Stimulated activated CD4-positive, alpha-beta T cell treated with anti-CD3 and anti-CD28 coated beads, Interleukin-4, amount 100 ng/mL, for 48 hours (primary cell): ENCODE measurements at places on chromosomes 12 and 14.

DNA sequence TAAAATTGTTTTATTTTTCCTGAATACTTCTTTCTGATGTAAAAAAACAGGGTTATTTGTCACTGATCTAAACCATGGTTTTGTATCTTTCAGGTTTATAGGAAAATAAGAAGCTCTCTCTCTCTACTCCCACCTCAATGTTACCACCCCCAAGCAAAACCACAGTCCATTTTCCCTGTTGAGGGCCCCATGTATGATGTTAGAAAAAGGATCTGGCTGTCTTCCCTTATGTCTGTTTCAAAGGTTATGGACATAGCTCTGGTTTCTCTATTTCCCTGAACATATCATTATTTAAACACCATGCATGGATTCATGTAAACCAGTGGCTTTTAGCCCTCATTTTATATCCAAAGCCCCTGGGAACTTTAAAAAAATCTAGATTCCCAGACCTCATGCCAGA, 649.0 kb upstream of the TBX3 start:
- DNase-seq: no peak

DNA sequence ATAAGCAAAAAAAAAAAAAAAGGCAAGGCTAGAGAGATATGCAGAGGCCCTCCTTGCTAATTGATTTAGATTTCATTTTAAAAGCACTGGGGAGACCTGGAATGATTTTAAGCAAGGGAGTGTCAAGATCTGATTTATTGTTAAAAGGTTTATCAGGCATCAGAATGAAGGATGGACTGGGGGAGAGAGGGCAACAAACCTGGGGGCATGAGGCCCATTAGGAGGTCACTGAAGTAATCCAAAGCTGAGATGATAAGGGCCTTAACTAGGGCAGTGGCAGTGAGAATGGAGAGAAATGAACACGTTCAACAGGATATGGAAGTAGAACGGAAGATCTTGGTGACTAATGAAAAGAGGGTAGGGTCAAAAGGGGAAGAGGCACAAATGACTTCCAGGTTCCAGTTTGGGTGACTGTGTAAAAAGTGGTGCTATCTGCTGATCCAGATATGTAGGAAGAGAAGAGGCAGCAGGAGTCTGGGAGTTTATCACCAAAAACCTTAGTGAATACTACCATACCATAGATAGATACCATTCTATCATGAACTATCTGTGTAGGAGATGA, 24.0 kb downstream of the KITLG start:
- no peak for DNase-seq

DNA sequence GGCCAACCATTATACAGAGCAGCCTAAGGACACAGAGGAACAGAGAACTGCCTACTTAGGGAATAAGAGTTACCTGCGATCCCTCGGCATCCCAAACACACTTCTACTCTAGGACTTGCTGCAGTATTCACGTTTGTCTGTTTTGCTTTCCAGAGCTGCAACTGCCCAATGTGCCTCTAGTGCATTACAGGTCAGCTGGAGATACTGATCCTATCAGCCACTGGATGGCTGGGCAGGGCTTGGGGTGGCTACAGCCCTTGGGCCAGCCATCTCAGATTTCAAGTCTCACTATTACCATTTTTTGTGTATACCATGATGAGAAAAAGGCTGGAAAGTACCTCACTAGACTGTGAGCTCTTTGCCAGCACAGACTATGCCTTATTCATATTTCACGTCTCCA, 4.6 kb downstream of the ARF3 start:
- DNase-seq: no peak

DNA sequence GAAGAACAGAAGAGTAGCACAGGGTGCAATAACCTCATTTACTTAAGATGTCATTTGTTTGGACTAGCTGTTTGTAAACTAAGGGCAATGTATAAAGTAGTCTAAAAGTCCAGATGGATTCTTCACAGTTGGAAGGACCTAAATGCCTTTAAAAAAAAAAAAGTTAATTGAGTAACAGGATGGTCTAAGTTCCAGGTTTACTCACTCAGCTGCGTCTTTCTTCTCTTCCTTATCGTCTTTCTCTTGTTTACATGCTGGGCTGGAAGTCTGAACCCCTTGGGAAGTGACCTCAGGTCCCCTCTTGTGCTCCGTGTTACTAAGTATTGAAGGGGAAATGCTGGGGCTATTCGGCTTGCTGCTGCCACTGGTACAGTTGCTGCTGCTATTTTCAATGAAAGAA, 82.5 kb downstream of the SH2B3 start:
- no peak for DNase-seq

- DNase-seq: no peak
Observed at GRCh38 chr12:3744229-3744901, 8.5 kb downstream of the CRACR2A start.

DNA sequence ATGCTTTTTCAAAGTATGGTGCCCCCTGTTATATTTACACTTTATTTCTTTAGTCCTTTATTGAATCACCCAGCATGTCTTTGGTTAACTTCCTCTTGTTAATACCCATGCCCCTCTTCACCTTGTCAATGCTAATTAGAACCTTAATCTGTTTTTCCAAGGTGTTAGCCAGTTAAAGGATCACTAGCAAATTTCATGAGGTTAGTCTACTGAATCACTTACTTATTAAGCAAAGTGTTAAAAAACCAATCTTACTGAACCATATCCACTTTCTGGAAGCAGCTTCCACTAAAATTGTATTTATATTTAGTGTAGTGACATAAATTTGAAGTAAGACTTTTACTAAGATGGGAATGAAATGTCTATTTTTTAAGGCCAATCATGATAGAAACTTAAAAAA, 27.9 kb downstream of the TAOK3 start:
- no peak for DNase-seq

- peak; percentile 17 for DNase-seq
Observed at GRCh38 chr12:117875744-117876435, 92.9 kb downstream of the KSR2 start.

GRCh38 chr12:34395056-34396005, 373.0 kb downstream of the ALG10 start:
- no peak for DNase-seq

GRCh38 chr14:59013672-59014298, 174.7 kb upstream of the DAAM1 start:
- DNase-seq: no peak

DNA sequence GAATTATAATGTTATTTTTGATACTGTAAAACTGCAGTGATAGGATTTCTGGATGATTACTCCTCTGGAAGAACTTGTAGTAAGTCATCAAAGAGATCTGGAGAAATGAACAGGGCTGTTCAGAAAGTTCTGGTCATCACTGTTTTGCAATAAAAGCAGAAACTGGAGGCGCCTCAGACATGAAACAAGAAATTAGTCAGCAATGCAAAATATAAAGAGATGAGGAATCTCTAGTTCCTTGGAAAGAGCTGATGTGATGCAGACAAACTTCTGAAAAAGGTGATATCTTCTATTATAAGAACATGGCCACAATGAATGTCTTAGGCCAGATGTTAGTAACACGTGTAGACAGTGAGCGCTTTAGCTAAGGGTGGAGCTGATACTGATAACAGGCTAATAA, 9.5 kb downstream of the ACIN1 start:
- no peak for DNase-seq

- no peak for DNase-seq
Observed at GRCh38 chr12:53423597-53423996, at the start of gene AMHR2. Gene AMHR2 (plus strand): TSS chr12:53423855. CDS start chr12:53423935, 80 bp downstream.
